ENCODE measurements at places on chromosomes 3 and 15.

GRCh38 chr3:130759692-130760338, 13.2 kb upstream of the PIK3R4 start:
- no peak for DNase-seq

DNA sequence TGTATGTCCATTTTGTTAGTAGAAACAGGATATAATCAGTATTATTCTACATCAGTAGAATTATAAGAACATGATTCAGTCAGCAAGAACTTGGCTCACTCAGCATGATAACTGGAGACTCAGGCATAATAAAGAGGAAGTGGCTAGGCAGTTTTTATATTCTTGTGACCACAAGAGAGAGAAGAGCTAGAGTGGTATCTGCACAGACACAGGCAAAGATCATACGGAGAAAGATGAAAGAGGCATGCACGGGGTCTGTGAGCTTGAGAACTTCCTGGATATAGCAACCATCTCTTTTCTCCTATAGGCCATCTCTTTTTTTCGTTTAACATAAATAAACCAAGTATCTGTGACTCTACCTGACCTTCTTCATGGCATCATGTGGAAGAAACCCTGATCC, 46.8 kb downstream of the MYO5A start:
- no peak for DNase-seq

- no peak for DNase-seq
These were observed 252.3 kb upstream of the ATP10A start for GRCh38 chr15:26115229-26115943.

DNA sequence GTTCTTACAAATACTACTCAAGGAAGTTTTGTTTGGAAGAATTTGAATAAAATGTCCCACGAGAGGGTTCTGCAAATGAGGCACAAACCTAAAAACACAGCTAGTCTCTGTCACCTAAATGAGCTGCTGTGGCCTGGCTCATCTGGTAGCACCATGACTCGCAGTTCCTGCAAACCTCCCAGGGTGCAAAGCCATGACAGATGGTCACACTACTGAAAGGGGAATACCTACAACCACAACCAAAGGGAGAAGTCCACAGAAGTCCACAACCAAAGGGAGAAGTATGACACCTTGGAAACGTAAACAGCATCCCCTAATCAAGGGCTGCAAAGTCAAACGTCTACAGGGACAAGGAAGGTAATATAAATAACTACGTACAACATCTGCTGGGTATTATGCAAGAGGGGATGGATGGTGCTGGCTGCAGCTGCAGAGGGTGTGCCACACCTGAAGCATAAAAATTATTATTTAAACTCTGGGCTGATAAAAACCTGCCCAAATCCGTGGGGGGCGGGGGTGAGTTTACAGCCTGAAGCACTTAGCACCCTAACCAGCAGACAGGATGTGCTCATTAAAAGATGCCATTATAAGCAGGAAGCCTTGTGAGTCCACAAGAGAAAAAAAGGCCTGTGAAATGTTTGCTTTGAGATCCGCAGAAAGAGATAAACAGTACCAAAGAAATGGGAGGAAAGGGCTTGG, 184.0 kb downstream of the MAGI1 start:
- DNase-seq: no peak

DNA sequence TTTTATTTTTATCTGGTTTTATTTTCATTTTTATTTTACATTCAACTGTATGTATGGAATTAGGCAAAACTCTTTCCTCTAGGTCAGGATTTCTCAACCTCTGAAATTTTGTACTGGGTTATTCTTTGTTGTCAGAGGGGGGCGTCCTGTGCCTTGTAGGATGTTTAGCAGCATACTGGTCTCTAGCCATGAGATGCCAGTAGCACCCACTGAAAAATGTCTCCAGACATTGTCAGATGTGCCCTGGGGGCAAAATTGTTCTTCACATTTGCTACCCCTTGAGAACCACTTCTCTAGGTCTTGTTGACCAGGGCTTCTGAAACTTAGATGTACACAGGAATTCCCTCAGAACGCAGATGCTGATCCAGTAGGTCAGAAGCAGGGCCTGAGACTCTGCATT, 5.4 kb downstream of the CHRNA5 start:
- DNase-seq: no peak

DNA sequence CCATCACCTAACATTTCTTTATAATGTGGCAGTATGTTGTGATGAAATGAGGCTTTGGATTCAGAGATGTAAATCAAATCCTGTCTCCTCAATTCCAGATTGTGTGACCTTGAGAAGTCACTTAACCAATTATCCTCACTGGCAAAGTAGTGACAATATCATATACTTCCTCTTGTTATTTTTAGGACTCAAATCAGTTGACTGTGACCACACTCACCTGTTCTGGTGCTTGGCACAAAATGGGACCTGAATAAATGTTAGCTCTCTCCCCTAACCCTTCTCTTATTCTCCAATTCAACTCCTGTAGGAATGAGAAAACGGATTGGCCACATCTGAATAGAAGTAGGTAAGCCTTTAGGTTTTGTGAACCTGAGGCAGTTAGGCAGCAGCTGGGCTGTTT, 42.1 kb downstream of the IQCH start:
- no peak for DNase-seq

DNA sequence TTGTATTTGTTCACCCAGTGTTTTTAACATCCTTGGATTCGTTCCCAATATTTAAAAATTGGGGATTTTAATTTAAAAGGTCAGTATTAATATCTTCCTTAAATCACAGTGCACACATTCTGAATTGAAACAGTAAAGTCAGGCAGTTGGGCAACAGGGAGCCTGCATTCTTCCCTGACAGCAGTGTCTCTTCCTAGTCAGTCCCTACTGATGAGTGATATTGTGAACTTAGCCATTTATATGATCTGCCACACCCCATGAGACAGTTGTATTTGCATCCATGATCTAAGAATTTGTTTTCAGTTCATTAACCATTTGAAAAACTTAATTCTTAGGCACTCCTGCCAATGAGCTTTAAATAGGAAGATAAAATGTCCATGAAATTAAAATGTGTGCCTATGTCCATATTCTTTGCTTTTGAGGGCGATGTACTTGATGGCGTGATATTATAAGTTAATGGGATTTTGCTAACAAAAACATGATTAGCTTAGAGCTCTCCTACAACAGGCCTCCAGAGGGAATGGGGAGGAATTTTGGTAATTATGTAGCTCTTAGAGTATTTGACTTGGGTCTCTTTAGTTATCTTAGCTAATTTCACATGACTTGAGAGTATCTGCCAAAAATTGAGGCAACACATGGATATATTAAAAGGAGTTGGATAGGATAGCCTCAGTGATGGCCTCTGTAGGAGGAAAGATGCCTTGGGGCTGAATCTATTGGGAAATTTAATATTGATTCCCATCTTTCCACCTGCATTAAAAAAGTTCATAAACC, 219.3 kb downstream of the PTPRG start:
- DNase-seq: no peak

DNA sequence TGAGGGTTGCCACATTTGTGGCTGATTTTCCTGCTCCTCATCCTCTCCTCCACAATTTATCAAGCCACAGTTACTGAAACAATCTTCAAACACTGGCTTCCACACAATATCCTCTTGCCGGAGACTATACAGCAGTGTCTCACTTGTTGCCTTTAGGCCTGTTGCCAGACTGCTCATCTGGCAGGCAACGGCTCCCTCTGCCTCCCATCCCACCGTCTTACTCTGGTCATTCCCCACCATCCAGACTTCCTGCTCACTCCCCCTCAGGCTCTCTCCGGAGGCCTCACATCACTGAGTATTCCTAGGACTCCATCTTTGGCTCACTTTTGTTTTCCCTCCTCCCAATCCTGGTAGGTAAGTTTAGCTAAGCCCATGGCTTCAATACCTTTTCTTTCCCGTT, 301.9 kb downstream of the IL20RB start:
- no peak for DNase-seq

- no peak for DNase-seq
These were observed 508.3 kb downstream of the SOX2 start for GRCh38 chr3:182220013-182220412.

- no peak for DNase-seq
These were observed 22.4 kb downstream of the LRRC58 start for GRCh38 chr3:120326784-120327183.

DNA sequence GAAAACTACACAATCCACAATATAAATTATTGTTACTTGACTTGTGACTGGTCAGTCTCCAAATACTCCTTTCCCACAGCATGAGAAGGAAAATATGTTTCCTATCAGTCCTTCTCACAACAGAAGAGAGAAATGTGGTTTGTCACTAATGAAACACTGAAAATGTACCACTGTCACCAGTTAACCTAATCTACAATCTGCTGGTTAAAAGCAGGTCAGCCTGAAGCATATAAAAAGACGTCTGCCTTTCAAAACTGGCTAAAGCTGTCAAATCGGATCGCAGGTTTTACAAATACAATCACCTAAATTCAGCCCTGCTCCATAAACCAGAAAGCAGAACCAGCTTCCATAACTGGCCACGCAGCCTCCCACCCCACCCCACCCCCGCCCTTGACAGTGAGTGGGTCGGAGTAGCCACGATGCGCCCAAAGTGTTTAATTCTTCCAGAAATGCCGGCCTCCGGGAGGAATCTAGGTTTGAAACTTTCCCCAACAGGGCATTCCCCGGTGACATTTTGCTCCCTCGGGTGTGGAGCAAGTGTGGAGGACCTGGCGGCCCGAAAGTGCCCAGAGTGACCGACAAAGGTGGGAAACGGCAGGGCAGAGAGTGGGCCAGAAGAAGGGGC, 682 bp downstream of the ETFA start:
- DNase-seq: no peak

DNA sequence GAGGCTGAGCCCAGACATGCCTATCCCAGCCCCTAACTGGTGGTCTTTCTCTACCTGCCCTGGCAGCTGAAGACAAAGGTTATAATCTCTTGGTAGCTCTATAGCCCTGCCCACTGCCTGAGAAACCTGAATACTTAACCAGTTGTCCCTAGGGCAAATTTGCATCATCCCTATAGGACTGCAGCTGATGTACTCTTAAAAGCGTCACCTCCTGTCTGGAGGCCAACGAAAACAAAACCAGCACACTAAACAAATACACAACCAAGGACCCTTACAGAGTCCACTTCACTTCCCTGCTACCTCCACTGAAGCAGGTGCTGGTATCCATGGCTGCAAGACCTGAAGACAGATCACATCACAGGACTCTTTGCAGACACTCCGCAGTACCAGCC, 98.0 kb downstream of the KCNAB1 start:
- DNase-seq: no peak

DNA sequence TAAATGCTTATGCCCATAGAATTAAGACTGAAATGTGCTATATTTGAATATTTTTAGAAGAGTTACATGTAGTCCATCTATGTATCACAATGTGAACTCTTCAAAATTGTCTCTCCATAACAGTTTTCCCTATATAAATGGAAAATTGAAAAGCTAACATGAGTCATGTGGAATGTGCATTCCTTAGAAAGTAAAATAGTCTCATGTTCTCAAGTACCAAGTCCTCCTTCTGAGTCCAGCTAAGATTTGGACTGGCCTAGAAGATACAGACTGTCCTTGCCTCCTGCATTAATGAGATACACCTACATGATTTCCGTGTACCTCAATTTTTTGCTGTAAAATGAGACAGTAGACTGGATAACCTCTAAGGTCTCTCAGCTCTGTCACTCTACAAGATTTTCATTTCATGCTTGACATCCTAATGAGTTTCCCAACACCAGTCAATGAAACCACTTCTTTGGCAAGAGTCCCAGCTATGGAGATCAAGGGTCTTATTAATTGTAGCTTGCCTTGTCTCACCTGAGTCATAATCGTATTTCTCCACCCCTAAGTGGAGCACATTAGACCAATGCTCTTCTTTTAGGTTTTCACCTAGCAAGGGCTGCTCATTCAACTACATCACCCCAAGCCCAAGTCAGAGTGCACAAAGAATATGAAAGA, 350.6 kb upstream of the IL12A start:
- no peak for DNase-seq

DNA sequence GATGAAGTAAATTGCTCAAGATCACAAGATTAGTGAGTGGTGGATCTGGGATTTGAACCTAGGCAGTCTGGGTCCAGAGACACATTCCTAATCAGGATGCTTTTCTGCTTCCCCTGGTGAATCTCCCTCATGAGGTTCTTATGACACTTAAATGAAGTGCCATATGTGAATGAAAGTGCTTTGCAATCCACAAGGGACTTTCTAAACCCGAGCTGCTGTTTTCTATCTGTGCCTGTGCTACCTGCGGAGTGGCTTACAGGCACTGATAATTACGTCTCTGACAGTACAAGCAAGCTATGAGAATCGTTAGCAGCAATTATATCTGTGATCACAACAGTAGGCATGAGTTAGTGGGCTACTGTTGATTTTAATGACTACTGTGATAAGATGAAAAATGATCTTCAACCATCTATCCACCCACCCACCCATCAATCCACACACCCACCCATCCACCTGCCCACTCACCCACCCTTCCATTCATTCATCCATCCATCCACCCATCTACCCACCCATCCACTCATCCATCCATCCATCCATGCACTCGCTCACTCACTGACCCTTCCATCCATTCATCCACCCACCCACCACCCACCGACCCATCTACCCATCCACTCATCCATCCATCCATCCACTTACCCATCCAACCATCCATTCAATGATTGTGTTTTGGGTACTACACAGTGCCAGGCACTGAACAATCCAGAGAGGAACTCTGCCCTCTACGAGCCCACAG, 51.8 kb downstream of the ATP2B2 start:
- no peak for DNase-seq

DNA sequence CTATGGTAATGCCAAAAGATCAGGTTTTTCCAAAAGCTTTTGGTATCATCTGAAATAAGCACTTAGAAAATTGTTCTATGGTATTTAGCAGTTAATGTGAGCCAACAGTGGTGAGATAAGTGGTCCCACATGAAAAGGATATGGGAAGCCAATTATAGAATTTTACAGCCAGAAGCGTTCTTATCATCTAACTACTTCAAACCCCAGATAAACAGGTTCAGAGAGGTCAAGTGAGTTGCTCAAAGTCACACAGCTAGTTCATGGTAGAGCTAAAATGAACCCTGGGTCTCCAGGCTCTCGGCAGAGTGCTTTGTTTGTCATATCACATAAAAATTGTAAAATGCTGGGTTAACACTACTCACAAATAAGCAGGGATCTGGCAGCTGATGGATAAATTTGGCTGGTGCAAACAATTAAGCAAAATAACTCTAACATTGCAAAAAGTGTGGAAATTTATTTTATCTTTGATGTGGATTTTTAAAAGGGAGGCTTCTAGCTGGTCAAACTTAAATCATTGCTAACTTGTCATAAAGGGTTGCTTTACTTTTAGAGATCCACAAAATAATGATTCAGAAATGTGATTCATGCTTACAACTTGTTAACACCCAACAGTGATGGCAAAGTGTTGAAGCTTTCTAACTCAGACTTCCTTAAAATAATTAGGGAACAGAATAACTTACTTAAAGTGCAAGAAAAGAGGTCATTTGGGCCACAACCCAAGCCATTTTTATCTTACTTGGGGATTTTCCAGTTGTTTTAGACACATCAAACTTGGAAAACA, 202.8 kb upstream of the TBC1D5 start:
- DNase-seq: no peak
